Fibroblast of skin of left quadriceps (primary cell): ENCODE measurements at places on chromosomes 16 and 17.

GRCh38 chr16:68509381-68509780, 29.7 kb upstream of the ZFP90 start:
- DNase-seq: no peak

- DNase-seq: no peak
These were observed 26.0 kb downstream of the PLD6 start for GRCh38 chr17:17180141-17180603.

DNA sequence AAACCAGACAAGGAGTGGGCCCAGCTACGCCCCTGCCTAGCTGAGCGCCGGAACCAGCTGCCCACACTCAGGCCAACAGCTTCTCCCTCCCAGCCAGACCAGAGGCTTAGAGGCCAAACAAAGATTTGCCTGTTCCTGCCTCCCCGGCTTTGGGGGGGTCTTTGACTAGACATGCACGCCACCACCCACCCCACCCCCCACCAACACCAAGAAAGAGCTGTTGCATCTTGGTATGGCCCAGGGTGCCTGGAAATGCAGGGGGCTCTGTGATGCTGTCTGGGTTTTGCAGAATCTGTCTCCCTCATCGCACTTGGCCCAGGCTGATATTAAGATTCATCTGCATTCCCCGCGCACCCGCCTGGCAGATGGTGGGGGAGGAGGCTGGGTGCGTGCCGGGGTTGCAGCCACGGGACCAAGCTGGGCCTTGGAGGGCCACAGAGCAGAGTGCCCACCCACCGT, 1.3 kb upstream of the NXPH3 start:
- no peak for DNase-seq

DNA sequence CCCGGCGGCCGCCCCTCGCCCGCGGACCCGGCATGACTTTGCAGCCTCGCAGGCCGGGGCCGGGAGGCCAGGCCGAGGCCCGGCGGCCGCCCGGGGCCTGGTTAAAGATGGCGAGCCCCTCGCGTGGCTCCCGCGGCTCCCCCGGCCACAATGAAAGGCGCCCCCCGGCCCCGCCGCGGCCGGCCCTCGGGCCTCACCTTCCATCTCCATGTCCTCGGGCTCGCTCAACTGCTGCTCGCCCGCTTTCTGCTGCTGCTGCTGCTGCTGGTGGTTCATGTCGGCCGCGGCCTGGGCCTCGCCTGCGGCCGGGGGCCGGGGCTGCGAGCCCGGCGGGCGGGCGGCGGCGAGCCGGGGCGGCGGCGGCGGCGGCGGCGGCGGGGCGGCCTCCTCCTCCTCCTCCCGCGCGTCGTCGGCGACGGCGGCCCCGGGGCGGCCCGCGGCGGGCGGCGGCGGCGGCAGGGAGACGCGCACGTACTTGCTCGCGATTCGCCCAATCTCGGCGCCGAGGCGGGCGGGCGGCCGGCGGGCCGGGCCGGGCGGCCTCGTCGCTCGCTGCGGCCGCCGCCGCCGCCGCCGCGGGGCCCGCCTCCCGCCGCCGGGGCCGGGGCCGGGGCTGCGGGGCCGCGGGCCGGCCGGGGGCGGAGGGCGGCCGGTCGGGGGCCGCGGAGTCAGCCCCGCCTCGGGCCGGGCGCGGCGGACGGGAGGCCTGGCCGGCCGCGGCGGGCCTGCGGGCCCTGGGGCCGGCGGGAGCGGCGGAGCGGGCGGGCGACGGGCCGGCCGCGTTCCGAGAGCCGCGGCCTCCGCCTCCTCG, 491 bp downstream of the USP7 start:
- no peak for DNase-seq

DNA sequence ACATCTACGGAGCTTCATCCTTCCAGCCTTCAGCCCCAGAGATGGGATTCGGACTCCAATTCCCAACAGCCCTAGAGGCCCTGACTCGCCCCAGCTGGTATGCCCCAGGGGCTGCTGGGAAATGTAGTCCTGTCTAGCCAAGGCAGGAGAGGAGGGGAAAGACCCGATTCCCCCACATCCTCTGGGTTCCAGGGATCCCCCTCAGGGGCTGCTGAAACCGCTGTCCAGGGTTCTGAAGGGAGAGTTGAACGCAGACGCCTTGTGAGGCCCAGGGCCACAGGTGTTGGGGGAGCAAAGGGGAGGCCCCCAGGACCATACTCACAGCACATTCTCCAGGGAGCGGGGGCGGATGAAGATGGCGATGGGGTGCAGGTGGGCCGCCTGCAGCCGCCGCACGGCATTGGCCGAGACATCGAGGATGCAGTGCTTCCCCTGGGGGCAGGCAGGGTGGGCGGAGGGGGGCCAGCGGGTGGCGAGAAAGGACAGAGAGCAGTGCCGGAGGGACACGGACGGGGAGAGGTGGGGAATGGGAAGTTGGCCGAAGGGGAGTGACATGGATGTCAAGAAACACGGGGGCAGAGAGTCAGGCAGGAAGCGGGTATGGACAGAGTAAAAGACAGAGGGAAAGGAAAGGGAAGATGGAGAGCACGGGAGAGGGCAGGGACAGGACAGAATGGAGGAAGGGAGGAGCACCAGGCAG, 12.6 kb upstream of the ASGR1 start:
- no peak for DNase-seq

DNA sequence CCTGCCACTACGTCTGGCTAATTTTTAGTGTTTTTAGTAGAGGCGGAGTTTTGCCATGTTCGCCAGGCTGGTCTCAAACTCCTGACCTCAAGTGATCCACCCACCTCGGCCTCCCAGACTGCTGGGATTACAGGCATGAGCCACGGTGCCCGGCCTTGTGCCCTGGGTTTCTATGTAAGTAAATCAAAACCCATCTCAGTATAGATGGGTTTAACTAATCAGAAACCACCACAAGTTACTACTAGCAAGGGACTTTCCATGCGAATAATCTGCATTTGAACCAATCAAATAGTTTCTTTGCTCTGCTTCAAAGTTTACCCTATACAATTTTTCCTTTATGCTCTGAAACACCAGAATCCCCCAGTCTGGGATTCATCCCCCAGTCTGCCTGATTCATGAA, 16.5 kb upstream of the EIF1 start:
- DNase-seq: no peak

GRCh38 chr17:27466376-27466742, 10.1 kb downstream of the KSR1 start:
- DNase-seq: no peak

- no peak for DNase-seq
These were observed 4.3 kb upstream of the HSF5 start for GRCh38 chr17:58492238-58493121.

DNA sequence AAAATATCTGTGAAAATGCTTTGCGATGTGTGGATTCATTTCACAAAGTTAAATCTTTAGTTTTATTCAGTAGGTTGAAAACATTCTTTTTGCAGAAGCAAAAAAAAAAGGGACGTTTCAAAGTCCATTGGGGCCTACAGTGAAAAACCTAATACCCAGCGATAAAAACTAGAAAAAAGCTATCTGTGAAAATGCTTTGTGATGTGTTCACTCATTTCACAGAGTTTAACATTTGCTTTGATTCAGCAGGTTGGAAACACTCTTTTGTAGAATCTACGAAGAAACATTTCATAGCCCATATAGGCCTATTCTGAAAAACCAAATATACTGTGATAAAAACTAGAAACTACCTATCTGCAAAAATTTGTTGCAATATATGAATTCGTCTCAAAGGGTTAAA, 113.6 kb upstream of the WSB1 start:
- no peak for DNase-seq

DNA sequence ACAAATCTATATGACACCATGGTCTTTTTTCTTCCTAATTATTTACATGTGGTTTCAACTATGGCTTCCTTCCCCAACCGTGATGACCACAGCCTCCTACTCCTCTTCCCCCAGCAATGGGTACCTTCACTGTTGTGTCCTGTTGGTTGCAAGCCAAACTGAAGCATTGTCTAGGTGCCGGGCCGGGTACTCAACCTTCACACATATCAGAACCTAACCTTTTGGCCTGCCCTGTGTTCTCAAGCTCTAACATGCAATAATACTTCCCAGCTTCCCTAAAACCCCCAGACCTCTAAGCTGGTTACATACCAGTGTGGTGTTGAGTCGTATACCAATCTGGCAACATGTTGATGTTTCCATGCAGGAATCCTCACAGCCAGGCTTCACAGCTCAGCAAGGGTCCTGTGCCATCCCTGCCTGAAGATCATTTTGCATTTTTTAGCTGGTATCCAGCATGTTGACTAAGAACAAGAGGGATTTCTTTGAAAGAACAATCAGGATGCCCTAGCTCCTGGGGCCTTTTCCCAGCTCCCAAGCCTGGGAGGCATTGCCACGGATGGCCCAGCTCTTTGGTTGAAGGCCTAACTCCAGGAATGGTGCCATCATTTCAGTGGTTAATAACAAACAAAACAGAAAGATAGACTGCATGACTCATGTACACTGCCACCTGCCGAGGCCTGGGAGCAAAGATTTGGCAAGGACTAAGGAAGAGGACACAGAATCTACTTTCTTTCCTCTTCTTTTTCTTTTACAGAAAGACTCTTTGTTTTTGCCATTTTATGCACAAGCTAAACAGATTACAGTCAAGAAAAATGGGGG, 373.7 kb upstream of the SALL1 start:
- DNase-seq: no peak

- DNase-seq: no peak
These were observed 44.7 kb upstream of the CMIP start for GRCh38 chr16:81399909-81400308.

DNA sequence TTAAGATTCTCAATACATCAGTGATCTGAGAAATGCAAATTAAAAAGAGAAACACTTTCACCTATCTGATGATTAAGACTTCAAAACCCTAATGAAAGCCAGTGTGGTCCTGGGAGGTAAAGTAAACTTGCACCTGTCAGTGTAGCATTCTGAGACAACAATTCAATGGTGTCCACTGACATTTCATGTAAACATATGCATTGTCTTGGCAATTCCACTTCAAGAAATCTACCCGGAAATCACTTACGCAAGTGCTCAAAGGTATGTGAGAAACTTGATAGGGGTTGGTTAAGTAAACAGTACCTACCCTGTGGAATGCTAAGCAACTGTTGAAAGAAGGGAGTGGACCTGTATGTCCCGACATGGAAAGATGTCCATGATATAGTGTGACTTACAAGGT, 2.1 kb downstream of the ST6GALNAC1 start:
- DNase-seq: no peak

- DNase-seq: no peak
These were observed 20.3 kb downstream of the MSI2 start for GRCh38 chr17:57276621-57277020.

DNA sequence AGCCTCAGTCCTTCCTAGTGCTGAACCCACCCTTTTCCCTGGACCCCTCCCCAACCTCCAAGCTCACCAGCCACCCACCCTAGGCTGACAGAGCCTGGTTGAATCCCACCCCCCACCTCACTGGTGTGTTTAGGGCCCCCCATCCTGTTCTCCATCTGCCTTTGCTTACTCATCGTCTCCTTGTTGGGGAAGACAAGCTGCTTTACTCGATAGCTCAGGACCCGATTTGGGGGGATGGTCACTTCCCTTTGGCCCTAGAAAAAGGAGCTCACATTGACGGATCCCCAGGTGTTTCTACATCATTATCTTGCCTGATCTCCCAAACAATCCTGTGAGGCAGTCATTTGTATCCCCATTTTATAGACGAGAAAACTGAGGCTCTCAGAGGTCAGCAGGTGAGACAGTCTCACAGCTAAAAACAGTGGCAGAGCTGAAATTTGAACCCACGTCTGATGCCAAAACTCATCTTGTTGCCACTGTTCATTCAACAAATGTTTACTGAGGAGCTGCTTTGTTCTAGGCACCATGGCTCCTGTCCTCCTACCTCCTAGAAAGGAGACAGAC, 9.6 kb downstream of the GSDMB start:
- no peak for DNase-seq

GRCh38 chr16:82011199-82011641, at the start of gene SDR42E1:
SDR42E1 (minus strand) TSS chr16:82011470; CDS start chr16:82000858, 10,612 bp downstream.
- no peak for DNase-seq

DNA sequence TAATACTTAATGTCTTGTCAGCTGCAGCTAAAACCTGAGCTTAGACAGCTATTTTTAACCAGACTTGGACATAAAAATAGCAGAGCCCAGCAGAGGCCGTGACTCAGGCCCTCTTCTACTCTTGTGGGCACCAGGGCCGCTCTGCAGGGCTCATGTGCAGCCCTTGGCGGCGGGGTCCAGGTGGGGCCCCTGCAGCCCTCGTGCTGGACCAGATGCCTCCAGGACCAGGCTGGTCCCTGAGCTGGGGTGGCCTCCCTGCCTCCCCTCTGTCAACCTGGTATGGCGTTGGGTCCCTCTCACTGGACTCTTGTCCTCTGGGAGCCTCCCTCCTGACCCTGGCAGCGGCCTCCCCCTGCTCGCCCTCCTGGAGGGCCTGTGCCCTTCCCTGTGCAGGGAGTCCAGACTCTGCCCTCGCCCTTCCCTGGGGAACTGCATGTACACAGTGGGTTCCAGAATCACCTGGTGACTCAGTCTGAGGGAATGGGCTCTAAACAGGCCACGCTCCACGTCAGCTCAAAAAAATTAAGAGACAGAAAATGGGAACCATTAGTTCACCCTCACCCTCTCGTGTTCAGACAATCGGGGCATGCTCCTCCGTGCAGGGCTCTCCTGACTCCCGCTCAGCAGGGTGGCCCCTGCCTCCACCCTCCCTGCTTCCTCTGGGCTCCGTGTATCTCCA, 9.7 kb downstream of the CDK5R1 start:
- DNase-seq: peak; percentile 61

DNA sequence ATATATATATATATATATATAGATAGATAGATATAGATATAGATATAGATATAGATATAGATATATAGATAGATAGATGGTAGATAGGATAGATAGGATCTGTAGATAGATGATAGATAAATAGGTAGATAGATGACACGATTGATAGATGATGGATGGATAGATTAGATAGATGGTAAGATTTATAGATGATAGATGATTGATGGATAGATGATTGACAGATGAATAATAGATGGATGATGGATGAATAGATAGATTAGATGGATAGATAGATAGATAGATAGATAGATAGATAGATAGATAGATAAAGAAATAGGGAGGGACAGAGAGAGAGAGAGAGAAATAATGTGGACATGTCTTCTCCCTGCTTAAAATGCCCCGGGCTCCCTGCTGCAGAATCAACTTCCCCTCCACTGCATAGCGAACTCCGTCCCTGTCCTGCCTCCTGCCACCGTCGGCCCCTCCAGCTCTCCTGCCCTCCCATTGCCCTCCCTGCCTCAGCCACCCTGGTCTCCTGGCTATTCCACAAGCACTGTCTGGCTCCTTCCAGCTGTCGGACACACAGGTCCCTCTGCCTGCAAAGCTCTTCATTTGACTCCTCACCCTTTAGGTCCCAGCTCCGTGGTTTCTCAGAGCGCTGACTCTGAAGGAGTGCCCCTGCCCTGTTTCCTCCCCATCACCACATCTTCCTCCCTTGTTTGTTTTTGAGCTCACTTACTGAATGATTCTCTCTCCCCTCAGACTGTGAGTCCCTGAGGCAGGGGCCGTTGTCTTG, 254.0 kb downstream of the KATNIP start:
- DNase-seq: no peak

DNA sequence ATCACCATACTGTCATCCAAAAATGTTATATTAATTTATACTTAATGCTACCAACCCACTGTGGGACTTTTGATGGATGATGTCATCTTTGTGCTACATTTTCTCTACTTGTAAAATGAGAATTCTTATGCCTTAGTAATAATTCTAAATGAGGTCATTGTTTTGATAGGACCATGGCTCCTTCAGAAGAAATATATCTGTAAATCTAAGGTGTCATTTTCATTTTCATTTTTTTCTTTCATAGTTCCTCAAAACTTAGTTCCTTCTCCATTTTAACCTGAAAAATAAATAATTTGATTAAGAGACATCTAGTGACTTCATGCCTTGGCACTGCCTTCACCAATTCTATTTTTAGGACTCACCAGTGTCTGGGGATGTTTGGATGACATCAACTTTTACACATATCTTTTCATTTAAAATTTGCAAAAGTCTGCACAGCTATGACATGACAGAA, 48.7 kb downstream of the GPRC5B start:
- DNase-seq: no peak

GRCh38 chr17:28173031-28173561, 130.6 kb downstream of the NLK start:
- DNase-seq: no peak
